Stimulated activated CD8-positive, alpha-beta memory T cell treated with anti-CD3 and anti-CD28 coated beads, Interleukin-4, amount 100 ng/mL, for 4 hours (primary cell): ENCODE measurements at places on chromosomes 12 and 14.

GRCh38 chr12:80442426-80443222, 1.4 kb upstream of the PTPRQ start:
- DNase-seq, result no peak

- no peak for DNase-seq
Measured at GRCh38 chr12:9943240-9943639, 11.1 kb upstream of the CLEC2A start.

- no peak for DNase-seq
Measured at GRCh38 chr14:27528328-27528727, 930.5 kb upstream of the NOVA1 start.

DNA sequence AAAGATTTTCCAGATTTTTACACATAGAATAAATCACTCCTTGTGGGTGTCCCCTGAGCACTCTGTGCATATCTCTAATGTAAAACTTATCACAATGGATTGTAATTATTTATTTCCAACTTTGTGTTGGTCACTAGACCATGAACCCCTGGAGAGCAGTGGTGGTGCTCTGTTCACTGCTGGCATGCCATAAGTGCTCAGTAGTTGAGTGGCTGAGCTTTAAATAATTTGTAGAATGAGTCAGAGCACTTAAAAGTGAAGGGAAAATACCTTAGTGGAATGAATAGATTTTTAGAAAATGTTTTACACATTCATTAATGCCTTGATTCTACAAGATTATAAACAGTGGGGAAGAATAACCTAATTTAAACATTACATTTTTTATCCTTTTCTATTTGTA, 6.3 kb downstream of the MGAT4C start:
- DNase-seq, result no peak

GRCh38 chr14:91889477-91890211, 22.3 kb upstream of the TC2N start:
- DNase-seq, result no peak

- no peak for DNase-seq
Measured at GRCh38 chr12:80745851-80746505, 29.3 kb downstream of the MYF5 start.

GRCh38 chr12:8709124-8709830, 11.5 kb downstream of the RIMKLB start:
- no peak for DNase-seq

- no peak for DNase-seq
Measured at GRCh38 chr12:70648831-70649230, 11.6 kb upstream of the PTPRB start.

DNA sequence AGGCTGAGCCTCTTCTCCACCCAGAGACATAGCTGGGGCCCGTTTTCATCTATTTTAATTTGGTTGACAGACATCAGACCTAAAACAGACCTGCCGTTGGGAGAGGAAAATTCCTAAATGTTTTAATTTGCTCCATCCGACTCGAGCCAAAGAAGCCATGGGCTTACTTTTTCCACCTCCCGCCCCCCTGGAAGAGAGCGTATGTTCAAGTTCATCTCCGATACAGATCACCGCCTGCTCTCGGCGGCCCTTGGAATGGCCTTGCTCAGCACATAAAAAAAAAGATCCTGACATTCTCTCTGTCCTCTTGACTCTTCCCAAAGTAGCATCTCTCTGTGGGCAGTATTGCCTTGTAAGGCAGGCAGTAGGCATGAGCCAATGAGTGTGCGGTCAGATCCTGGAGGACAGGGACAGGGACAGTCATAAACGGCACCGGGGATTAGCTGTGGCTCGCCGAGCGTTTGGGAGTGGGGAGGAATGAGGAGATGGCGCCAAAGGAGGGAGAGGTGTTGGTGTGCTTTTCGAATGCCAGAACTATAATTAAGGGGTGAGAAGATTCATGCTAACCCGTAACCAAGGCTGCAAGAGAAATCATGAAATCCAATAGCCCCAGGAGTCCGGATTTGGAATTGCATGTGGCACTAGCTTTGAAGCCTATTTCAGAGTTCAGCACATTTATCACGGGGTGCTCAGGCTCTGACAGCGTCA, 47.9 kb upstream of the MEG3 start:
- no peak for DNase-seq

GRCh38 chr14:105494606-105494929, 3.5 kb downstream of the TEDC1 start:
- DNase-seq, result no peak

DNA sequence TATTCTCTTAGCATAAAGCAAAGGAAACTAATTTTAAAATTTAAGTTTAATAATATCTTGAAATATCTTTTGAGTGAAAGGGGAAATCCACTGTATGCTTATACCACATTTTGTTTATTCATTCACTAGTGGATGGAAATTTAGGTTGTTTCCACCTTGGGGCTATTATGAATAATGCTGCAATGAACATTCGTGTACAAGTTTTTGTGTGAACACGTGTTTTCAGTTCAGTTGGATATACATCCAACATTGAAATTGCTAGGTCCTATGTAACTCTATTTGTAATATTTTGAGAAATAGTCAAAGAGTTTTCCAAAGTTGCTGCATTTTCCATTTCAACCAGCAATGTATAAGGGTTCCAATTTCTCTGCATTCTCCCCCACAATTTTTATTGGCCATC, 83.7 kb upstream of the ETV6 start:
- no peak for DNase-seq

- DNase-seq, result no peak
Measured at GRCh38 chr12:31280183-31280582, 45.8 kb downstream of the SINHCAF start.

DNA sequence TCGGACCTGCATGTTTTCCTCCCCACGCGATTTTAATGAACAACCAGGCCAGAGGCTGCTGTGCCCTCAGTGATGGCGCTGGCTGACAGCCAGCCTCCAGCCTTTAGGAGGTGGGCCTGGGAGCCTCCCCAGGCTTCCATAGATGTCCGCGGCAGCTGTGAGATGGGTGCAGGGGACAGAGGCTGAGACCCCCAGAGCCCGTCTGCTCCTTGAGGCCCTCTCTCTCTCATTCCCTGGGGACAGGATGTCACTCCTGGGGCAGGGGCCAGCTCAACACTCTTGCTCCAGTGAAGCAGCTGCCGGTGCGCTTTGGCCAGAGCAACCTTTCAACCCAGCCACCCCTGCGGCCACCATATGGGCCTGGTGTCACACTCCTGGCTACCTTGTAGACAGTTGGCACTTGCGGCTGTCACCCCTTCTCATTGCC, 24.8 kb downstream of the MVK start:
- DNase-seq, result no peak

GRCh38 chr12:83665634-83666218, 979.0 kb downstream of the TMTC2 start:
- no peak for DNase-seq

DNA sequence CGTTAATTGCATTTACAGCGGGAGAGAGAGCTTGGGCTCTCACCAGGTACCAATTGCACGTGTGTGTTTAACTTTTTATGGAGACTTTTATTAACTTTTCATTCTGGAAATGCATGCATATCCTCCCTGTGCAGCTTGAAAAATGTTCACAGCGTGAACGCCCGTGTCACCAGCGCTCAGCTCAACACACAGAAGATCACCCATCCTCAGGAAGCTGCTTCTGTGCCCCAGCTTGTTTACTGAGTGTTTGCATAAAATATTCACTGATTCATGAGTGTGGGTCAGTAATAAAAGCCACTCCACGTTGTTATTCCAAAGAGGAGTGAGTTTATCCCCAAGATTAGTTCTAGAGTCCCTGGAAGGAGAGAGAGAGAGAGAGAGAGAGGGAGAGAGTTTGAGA, 75.5 kb upstream of the FZD10 start:
- DNase-seq, result no peak

DNA sequence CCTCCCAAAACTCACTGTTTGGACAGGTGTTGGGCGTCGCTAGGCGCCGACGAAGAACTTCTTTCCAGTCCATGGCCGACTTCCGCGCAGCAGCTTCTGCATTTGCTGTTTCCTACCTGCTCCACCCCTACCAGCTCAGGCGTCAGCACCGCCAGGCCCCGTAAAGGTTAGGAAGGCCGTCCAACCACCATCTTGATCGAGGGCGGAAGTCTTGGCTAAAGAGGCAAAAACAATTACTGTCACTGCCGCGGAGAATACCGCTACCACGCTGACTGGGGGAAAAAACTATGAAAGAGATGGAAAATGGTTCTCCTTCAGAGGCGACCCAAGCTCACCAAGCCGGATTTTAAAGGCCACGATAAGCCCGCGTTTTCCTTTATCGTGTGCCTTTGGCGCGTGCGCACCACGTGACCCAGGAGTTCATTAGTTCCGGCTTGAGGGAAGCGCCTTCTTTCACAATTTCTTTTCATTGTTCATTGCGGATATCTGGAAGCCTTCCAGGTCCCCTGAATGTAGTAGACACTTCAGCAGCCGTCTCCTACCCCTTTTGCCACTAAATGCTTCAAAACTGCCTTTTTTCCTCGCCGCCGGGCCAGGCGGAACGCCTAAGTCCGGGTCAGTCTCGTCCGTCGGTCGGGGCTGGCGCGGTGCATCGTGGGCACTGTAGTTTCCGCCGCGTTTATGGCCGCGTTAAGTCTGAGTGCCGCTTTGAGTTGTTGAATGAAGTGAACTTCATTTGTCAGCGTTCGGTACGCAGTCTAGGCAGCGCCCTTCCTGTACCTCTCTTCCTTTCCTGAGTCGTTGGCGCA, at the start of the genes PPP2R3C and PRORP:
Gene PPP2R3C, minus strand, starts transcription at position 104 of the 809 bp plus-strand sequence. Its CDS starts 31 bp downstream, at position 73.
Gene PRORP, plus strand, starts transcription at position 666 of the 809 bp plus-strand sequence. CDS start 694 bp downstream, outside the sequence.
- peak; percentile 65 for DNase-seq

DNA sequence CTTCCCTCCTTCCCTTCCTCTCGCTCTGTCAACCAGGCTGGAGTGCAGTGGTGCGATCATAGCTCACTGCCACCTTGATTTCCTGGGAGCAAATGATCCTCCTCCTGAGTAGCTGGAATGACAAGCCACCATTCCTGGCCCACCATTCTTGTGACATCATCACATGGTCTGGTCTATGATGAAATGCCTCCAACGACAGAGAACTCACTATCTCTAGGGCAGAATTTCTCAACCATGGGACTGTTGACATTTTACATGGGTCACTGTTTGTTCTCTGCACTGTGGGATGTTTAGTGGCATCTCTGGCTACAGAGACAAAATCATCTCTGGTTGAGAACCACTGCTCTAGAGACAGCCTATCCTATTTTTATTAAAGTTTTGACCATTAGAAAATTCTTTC, 9.7 kb downstream of the VRK1 start:
- no peak for DNase-seq

DNA sequence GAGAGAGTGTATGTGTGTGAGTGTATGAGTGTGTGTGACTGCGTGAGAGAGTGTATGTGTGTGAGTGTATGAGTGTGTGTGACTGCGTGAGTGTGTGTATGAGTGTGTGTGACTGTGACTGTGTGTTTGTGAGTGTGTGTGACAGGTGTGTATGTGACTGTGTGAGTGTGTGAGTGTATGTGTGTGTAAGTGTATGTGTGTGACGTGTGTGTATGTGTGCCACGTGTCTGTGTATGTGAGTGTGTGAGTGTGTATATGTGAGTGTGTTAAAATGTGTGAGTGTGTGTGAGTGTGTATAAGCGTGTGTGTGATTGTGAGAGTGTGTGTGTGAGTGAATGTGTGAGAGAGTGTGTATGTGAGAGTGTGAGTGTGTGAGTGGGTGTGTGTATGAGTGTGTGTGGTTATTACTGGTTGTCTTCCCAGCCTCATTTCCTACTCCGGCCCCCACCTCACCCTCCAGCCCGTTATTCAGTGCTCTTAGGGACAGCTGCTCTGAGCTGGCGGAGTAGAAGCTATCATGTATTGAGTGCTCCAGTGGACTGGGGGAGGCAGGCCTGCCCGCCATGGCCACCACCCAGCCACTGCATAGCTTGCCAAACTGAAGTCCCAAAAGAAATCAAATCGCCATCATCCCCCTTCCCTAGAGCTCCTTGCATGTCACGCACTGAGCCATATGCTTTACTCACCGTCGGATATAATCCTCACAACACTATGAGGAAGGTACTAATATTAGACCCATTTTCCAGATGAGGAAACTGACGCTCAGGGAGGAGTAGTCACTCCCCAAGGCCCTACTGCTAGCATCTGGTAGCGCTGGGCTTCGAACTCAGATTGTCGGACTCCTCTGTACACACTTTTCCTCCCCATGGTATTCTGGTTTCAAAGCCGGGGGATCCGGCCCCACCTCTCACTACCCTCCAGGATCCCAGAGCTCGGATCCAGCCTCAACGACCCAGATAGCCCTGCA, 10.3 kb upstream of the MYL2 start:
- no peak for DNase-seq

DNA sequence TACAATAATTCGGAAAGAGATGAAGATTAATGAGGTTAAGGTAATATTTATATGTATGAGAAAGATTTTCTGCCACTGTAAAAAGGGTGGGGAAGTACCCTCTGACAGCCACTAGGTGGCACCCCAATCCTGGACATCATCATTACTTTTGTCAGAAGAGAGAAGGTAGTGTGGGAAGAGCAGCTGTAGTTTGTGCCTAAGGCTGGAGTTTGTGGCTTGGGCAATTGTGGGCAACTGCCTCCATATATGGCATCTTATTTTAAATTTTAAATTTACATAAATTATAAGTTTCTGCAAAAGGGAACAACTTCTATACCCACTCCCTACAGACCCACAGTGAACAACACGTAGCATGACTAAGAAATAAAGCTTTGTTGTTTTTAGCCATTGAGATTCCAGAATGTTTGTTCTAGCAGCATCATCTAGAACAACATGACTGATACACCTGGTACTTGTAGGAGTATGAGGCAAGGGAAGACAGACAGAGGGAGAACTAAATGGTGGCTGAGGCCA, 34.4 kb upstream of the SYCP3 start:
- peak; percentile 30 for DNase-seq

- DNase-seq, result no peak
Measured at GRCh38 chr12:6264402-6265037, 46.0 kb upstream of the PLEKHG6 start.

GRCh38 chr12:57612711-57613426, 1.6 kb downstream of the ARHGEF25 start:
- no peak for DNase-seq

DNA sequence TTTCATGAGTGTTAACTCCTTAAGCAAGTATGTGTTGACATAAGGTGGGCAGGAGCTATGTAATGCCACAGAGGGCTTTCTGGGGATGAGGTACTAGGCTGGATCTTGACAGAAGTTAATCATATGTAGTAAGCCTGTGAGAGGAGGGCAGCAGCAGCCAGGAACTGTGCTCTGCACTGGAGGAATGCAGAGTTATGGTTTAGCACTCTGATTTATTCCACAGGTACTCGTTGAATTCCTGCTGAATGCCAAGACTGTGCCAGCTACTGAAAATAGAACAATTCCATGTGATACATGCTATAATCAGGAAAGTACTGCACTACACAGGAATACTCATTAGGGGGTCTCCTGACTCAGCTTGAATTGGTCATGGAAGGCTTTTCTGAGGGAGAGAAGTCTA, 58.7 kb downstream of the SUSD6 start:
- no peak for DNase-seq

DNA sequence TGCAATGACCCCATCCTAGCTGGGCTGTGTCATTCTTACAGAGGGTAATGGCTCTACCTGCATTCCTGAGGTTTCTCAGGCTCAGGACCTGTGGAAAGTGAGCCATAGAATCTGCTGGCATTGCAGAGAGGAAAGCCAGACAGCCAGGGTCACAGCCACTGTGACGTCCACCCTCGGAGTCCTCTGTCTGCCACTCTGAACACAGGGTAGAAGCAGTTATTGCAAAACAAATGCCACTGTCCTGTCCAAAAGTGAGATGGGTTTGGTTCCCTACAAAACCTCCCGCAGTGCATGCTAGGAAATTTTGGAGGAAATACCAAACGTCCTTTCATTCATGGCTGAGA, 37.8 kb downstream of the TNFAIP2 start:
- DNase-seq, result no peak
